GM12878 (cell line): ENCODE measurements at places on chromosomes 3 and 15.
A peak's percentile ranks its signal among the peaks of the same experiment; 100 is the strongest.

GRCh38 chr3:102595057-102595456, 160.2 kb downstream of the ZPLD1 start:
- H3K4me3 ChIP-seq = no peak overlapping the region
- H3K36me3 ChIP-seq = no peaks in the 10 kb centered on the region
- DNase-seq = no peak
- no peak overlapping the region for H3K27ac ChIP-seq
- H3K27me3 ChIP-seq = no peaks in the 10 kb centered on the region
- no peaks in the 10 kb centered on the region for H3K4me1 ChIP-seq

- no peaks in the 10 kb centered on the region for H3K27me3 ChIP-seq
- DNase-seq = no peak
- peaks cover 26% of the 10 kb centered on the region for H3K36me3 ChIP-seq
- peak overlapping the region; percentile 45 for H3K27ac ChIP-seq
Measured at GRCh38 chr15:67097930-67098740, 32.7 kb downstream of the SMAD3 start.

DNA sequence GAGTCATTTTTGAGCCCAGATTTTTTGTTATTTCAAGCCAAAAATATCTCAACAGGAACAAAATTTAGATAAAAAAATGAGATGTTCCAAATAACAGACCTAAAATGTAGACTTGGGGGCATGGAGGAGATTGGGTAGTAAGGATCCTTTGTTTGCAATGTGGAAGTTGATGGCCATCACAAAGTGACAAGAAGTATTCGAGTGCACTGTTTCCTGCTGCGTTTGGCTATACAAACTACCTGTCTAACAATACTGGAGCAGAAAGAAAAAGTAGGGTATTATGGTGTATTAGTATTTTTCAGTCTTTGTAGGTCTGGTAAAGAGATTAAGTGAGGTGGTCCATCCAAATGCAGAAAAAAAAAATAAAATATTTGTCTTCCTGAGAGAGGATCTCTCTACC, 284.2 kb downstream of the C3orf38 start:
- no peaks in the 10 kb centered on the region for H3K27me3 ChIP-seq
- H3K27ac ChIP-seq = peak overlapping the region; percentile 35
- no peaks in the 10 kb centered on the region for H3K4me1 ChIP-seq
- no peak for DNase-seq

GRCh38 chr3:156718622-156719306, 44.4 kb downstream of the TIPARP start:
- H3K27ac ChIP-seq = no peak overlapping the region
- no peaks in the 10 kb centered on the region for H3K27me3 ChIP-seq
- no peaks in the 10 kb centered on the region for H3K4me1 ChIP-seq
- H3K36me3 ChIP-seq = no peaks in the 10 kb centered on the region
- DNase-seq = no peak

DNA sequence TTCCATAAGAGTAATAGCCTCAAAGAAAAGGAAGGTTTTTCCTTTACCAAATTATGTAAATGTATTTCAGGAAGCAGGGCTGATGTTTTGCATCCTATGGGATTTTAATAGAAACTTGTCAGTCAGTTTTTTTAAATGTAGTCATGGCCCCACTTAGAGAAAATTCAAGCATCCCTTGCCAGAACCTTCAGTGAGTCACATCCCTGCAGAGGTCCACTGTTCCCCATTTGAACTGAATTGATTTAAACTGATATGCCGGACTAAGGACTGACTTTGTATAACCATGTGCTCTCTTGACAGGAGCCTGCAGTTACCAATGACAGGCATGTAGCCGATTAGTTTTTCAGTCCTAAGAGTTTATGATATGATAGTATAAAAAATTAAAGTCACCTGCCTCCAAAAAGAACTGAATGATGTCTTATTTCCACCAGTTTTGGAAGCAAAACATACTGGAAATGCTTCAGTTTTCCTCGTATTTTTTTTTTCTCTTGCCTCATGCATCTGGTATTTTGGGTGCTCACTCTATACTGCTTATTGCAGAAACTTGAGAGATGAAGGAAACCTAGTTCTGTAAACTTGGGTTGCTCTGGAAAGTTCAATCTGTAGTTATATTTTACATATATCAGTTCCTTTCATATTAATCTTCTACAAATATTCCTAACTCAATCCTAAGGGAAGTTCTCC, 30.7 kb downstream of the LRTM1 start:
- no peaks in the 10 kb centered on the region for H3K4me1 ChIP-seq
- no peak overlapping the region for H3K27ac ChIP-seq
- H3K36me3 ChIP-seq = no peaks in the 10 kb centered on the region
- DNase-seq = no peak
- no peaks in the 10 kb centered on the region for H3K27me3 ChIP-seq
- H3K4me3 ChIP-seq = no peak overlapping the region
